ENCODE measurements at places on chromosomes 1 and 21. TPM values are rescaled to one million over a fixed set of nuclear protein-coding genes. Genes with fewer than 3 reads are reported as not detected.

- DNase-seq, result no peak
These were observed 43.4 kb downstream of the RUNX1 start for GRCh38 chr21:35005560-35006224.

- peak; percentile 82 for DNase-seq
These were observed 11.7 kb downstream of the FLG start for GRCh38 chr1:152313319-152313801.

GRCh38 chr1:159653201-159653600 is 61.2 kb downstream of the CRP start:
- DNase-seq, result no peak

GNG12 gene
- total RNA-seq, result 91.5 TPM

DNA sequence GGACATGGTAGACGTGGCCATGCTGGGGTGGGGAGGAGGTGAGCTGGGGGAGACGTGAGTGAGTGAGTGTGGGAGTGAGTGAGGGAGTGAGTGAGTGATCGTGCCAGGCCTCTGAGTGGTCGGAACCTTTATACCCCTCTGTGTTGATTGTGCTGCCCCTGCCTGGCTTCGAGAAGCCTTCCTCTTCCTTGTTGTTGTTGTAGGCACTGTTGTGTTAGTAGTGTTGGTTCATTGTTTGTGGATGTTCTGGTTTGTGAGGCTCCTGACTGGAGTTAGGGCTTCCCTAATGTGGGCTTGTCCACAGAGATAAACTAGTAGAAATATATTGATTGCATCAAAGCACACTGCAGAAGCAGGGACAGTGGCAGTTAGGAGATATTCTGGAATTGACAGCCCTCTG is at the start of gene KRTAP10-3:
Gene KRTAP10-3 (minus strand): TSS at position 101 of the 400 bp plus-strand sequence. CDS start 80 bp downstream, at position 21.
- DNase-seq, result no peak

AMY1A gene
- total RNA-seq, result not detected

SMCP gene
- total RNA-seq, result not detected

- DNase-seq, result no peak
These were observed 11.4 kb upstream of the KLHL12 start for GRCh38 chr1:202938287-202938925.

DNA sequence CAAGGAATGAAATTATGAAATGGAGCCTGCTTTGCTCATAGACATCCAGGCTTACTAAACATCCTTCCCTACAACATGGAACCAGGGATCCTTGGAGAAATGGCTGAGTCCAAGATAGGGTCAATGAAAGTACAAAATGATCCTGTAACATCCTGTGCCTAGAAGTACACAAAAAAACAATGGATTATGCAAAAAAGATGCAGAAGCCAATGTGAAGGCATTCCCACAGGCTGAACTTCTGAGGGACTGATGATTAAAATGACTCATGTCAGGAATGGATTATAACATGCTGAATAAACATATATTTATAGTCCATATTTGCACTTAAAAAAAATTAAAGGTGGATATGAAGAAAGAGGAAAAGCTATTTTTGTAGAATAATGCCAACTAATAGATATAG is 10.4 kb upstream of the HOOK1 start:
- no peak for DNase-seq

DNA sequence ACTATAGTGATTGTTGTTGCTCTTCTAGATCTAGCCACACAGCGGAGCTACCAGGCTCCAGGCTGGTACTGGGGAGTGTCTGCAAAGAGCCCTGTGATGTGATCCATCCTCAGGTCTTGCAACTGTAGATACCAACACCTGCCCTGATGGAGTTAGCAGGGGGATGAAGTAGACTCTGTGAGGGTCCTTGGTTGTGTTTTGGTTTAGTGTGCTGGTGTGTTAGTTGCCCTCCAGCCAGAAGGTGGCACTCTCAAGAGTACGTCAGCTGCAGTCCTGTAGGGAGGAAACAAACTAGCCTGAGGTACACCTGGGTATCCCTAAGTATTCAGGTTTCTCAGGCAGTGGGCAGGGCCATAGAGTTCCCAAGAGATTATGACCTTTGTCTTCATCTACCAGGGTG is 81.2 kb upstream of the TMPRSS2 start:
- DNase-seq, result no peak

DNA sequence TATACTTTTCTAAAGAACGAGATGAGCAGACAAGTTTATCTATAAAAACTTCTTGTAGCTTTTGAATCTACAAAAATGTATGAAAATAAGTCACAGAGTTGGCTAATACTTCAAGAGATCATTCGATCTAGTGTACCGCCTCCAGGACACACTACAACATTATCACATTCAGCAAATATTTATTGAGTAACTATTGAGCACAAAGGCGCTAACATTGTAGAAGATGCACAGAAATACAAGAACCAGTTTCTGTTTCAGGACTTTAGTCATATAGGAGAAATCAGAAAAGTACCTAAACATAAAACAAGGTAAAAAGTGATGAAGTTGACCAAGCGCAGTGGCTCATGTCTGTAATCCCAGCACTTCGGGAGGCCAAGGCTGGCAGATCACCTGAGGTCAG is 20.6 kb downstream of the WASF2 start:
- DNase-seq, result no peak

- DNase-seq, result no peak
These were observed 23.8 kb upstream of the MX1 start for GRCh38 chr21:41402231-41402630.

GRCh38 chr1:79982211-79982610 is 975.7 kb upstream of the ADGRL4 start:
- no peak for DNase-seq

DNA sequence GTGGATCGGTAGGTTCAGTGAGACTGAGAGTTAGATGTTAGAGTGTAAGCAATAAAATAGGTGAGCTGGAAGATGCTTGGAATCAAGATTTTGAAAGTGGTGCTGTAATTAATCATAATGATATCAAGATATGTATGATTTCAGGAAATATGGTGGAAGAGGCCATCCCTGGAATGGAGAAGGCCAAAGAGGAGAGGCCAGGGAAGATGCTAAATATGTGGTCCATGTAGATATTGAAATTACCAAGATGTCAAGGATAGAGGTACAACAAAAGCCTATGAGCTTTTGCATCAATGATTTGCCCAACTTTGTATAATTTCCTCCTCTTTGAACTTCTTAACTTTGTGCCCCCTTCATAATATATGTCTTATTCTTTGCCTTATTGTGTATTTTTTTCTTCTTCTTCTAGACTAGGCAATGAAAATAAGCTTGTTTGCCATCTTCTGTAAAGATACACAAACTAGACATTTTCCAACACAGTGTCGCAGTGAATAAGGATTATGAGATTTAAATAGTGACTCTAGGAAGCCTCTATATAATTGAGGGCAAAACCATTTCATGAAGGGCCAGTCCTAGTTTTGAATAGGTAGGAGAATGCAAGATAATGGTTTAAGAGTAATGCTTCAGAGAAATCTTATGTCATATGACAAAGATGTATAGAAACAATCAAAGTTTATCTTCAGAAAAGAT is 8.9 kb downstream of the PTGS2 start:
- DNase-seq, result no peak

NPL gene
- total RNA-seq, result 4.3 TPM

GRCh38 chr1:198676253-198676652 is 37.4 kb downstream of the PTPRC start:
- DNase-seq, result no peak

GRCh38 chr1:234355782-234356510 is 17.3 kb upstream of the COA6 start:
- DNase-seq, result no peak

FCMR gene
- total RNA-seq, result not detected

- no peak for DNase-seq
These were observed 12.5 kb downstream of the TP73 start for GRCh38 chr1:3664700-3665375.

GRCh38 chr1:9160079-9160717 is 31.3 kb upstream of the GPR157 start:
- no peak for DNase-seq

DNA sequence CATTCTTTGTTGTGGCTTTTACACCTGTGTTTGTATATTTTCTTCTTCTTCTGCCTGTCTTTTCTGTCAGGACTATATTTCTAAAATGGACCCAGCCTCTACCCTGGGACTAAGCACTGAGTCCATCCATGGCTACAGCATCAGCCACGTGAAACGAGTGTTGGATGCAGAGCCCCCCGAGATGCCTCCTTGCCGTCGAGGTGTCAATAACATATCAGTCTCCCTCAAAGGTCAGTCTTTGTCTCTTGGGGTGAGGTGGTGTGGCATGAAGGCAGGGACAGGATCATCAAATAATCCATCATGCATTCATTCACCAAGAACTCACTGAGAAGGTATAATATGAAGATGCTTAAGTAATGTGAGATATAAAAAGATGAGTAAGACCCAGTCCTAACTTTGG is 19.1 kb upstream of the IPO9 start:
- DNase-seq, result no peak
